Lung (tissue), 17 donors: ENCODE measurements at places on chromosomes 5 and 9. TPM values are rescaled to one million over a fixed set of nuclear protein-coding genes. Genes with fewer than 3 reads are reported as not detected.
A peak's percentile ranks its signal among the peaks of the same experiment; 100 is the strongest.

GRCh38 chr9:77906991-77907390 lies 124.6 kb downstream of the GNAQ start:
- DNase-seq, result no peak

DNA sequence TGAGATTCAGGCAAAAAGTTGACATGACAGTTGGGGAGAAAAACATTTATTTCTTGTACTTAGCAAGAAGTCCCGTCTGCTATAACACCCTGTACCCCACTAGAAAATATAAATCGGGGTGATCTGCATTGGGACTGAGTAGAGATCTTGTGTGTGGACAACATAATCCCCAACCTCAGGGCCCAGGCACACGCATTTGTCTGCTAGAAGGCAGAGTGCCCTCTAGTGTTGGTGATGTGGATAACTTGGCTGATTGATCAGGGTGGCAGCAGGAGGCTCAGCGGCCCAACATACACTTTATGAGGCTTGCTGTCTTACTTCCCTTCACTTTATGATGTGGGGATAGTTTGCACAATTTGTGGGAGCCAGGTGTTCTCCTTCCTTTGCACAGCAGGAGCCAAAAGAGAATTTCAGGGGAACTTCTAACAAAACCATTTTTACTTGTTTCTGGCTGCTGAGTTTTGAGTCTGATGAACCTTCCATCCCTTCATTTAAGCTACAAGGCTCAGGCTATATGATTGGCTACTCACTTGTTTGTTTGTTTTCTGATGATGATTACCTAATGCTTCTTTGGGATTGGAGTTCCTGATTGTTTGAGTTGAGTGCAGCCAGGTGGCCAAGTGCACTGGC lies 263.2 kb downstream of the DMAC1 start:
- peak; percentile 14 for DNase-seq

- peak; percentile 68 for DNase-seq
These were observed 1.5 kb downstream of the ASS1 start for GRCh38 chr9:130446101-130446861.

Gene ARID3C
- total RNA-seq, result not detected

Gene SERF1A
- total RNA-seq, result 5.7 TPM

DNA sequence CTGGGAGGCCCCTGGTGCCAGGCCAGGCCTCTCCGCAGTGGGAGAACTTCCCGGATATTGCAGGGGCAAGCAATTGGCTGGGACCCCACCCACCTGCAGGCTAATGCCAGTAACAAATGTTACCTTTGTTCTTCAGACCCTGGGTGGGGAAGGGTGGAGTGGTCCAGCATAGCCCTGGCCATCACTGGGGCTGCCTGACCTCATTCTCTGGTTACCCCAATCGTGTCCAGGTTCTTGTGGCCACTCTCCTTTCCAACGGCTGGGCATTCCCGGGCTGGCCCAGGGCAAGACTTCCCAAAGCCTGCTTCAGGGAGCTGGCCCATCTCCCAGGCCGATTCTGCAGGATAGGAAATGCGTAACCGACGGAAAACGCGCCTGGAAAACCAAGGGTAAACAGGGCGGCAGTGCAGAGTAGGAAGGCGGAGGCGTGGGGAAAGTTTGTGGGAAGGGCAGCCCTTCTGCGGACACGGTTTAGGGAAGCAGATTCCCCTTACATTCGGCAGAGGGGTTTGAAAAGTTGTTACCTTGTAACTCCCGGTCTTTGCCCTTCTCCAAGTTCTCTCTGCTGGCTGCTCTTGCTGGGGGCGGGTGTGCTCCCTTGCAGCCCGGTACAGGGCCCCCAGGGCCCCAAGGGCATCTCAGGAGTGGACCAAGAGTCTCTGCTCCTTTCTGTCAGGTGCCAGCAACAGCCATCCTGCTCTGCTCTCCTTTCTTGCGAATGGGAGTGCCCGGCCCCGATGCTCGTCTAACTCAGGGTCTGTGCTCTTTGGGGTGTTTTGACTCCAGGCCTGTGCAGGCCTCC lies 3.5 kb downstream of the NRARP start:
- DNase-seq, result no peak

GRCh38 chr9:34169125-34169524 lies 9.7 kb upstream of the UBAP1 start:
- no peak for DNase-seq

Gene PCDH1
- 43.6 TPM for total RNA-seq

- no peak for DNase-seq
These were observed 21.7 kb upstream of the GLIS3 start for GRCh38 chr9:4321554-4321953.
